ENCODE measurements at places on chromosomes 6 and 20.

- no peak for DNase-seq
Observed at GRCh38 chr6:170201361-170201760, 89.5 kb downstream of the DLL1 start.

DNA sequence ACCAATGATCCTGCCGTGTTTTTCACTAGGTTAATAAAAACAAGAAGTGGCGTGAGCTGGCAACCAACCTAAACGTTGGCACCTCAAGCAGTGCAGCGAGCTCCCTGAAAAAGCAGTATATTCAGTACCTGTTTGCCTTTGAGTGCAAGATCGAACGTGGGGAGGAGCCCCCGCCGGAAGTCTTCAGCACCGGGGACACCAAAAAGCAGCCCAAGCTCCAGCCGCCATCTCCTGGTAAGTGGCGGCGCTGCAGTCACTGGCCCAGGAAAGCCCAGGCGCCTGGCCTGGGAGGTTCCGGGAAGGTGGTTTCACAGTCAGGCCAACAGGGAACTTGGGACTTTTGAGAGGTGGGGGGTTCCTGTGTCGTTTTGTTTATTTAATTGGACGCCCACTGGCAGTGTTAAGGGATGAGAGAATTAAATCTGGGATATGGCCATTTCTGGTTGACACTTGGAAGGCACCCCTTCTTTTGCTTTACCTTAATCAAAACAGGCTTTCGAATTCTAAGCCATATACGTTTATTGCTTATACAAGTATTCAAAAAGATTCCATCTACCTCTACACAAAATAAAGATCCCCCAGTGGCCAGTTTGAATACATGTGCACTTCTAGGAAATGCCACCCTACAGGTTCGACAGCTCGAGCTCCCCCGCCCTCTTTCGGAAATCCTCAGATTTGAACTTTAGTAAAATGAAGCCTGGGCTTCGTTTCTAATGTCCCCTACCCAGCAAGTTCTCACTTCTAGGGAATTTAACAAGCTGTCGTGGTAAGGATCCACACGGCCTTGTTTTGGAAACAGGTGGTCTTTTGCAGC is 138.9 kb downstream of the TMEM242 start:
- no peak for DNase-seq

- no peak for DNase-seq
Observed at GRCh38 chr20:57378646-57379262, 12.4 kb upstream of the RBM38 start.

- no peak for DNase-seq
Observed at GRCh38 chr6:88059191-88059590, 11.6 kb downstream of the SPACA1 start.

DNA sequence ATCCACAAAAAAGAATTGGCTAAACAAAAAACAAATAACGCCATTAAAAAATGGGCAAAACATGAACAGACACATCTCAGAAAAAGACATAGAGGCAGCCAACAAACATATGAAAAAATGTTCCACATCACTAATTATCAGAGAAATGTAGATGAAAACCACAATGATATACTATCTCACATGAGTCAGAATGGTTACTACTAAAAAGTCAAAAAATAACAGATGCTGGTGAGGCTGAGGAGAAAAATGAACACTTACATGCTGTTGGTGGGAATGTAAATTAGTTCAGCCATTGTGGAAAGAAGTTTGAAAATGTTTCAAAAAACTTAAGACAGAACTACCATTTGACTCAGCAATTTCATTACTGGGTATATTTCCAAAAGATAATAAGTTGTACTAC is 430.1 kb upstream of the JAG1 start:
- DNase-seq = no peak

GRCh38 chr20:57800791-57801430 is 91.1 kb upstream of the PMEPA1 start:
- DNase-seq = no peak

GRCh38 chr6:149963462-149964307 is at the start of gene ULBP1:
TSS of gene ULBP1 (plus strand) at chr6:149963943. CDS start at chr6:149964050, 107 bp downstream.
- DNase-seq = peak; percentile 23

DNA sequence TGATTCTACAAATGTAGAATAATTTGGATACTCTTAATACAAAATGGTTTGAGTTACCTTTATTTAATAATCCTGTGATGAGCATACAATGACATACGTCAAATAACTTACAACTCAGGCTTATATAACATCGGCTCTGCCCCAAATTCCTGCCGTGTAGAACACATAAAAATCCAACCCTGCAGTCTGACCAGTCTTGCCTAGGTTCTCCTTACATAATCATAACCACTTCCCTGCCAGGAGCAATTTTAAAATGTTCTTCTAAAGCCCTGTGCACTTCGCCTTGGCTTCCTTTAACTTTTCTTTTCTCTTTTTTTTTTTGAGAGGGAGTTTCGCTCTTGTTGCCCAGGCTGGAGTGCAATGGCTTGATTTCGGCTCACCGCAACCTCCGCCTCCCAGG is 16.2 kb upstream of the IER3 start:
- no peak for DNase-seq

GRCh38 chr6:97813889-97814567 is 531.0 kb upstream of the MMS22L start:
- DNase-seq = no peak

DNA sequence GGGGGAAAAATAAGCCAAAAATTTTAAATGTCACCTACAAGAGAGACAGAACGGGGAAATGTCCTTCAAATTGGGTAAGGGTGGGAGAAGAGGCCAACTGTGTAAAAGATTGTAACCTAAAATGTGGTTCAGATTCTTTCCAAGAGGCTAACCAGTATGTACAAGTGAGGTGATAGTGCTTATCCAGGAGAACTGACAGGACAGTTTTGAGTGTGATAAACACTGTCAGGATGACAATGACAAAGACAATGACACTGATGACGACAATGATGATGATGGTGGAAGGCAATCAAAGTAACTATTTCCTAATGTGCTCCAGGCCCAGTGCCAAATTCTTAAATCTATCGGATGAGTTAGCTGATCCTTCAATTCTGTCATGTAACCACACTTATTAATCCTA is 57.3 kb downstream of the TASP1 start:
- DNase-seq = no peak

DNA sequence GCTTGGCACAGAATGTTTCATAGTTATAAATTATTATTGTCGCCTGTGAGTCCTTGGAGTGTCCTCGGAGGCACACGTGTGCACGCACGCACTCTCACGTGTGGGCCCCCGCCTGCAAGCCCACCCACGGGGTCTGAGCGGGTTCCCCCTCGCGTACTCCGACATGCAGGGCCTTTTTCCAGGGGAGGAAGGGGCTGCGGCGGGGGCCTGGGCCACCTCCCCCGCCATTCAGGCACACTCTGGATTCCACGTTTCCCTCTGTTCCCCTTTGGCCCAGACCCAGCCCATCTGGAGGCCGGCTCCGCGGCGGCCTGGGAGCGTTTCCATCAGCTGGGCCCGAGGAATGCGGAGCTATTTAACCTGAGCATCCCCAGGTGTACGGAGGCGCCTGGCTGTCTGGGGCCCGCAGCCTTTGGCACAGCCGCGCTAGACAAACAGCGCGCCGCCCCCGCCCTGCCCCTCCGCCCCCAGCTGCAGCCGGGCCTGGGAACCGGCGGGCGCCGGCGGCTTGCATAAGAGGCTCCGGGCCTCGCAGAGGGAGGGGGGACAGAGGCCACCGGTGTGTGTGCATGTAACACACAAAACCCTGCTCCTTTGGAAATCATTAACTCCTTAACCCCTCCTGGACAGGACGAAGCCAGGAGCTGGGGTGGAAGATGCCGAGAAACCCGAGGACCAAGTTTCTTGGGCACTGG is 3.3 kb downstream of the ID1 start:
- no peak for DNase-seq

- DNase-seq = peak; percentile 38
Observed at GRCh38 chr20:50815162-50815989, 20.5 kb downstream of the BCAS4 start.

DNA sequence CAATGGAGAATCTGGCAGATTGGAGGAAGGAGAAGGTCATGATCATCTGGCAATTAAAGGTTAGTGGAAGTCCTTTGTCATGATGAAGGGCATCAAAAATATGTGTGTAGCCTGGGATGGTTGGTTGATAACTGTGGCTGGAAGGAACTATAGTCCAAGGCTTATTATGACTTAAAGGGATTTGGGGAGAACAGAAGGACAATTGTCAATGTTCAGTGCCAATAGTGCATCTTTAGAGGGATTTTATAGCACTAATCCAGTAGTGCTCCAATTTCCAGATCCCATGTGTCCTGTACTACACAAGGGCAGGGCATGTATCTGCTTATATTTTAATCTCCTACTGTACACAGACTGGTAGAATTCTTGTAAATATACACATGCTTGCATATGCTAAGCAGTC is 5.0 kb upstream of the ZBTB24 start:
- no peak for DNase-seq

DNA sequence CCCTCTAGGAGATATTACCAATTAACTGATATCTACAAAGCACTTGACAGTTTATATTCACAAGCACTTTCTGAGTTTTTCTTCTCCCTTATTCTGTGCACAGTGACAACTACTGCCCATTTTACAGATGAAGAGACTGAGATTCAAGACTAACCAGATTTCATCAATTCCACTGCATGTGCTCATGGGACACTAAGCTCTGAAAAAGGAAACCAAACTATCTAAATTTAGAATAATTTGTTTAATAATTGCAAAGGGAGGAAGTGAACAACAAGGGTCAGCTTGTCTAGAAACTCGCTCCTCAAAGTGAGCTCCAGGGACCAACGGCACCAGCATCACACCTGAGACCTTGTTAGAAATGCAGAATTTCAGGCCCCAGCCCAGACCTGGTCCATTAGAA is 50.8 kb upstream of the MYLIP start:
- DNase-seq = no peak

DNA sequence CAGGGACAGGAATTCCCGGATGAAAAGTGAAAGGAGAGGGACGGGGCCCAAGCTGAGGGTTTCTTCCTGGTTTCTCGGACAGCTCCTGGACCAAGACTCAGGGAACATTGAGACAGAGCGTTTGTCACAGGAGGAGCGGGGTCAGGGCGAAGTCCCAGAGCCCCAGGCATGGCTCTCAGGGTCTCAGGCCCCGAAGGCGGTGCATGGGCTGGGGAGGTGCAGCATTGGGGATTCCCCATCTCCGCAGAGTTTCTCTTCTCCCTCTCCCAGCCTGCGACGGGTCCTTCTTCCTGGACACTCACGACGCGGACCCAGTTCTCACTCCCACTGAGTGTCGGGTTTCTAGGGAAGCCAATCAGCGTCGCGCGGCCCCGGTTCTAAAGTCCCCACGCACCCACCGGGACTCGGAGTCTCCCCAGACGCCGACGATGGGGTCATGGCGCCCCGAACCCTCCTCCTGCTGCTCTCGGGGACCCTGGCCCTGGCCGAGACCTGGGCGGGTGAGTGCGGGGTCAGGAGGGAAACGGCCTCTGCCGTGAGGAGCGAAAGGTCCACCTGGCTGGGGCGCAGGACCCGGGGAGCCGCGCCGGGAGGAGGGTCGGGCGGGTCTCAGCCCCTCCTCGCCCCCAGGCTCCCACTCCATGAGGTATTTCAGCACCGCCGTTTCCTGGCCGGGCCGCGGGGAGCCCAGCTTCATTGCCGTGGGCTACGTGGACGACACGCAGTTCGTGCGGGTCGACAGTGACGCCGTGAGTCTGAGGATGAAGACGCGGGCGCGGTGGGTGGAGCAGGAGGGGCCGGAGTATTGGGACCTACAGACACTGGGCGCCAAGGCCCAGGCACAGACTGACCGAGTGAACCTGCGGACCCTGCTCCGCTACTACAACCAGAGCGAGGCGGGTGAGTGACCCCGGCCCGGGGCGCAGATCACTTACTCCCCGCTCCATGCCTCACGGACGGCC is 54.6 kb upstream of the POLR1H start:
- no peak for DNase-seq

All from AG04449 (cell line).